ENCODE measurements at places on chromosomes 12 and 14.

- no peak for DNase-seq
Measured at GRCh38 chr12:13371797-13372196, 175.3 kb downstream of the EMP1 start.

- no peak for DNase-seq
Measured at GRCh38 chr14:22174412-22175277, 414.4 kb downstream of the DAD1 start.

- DNase-seq = peak; percentile 95
Measured at GRCh38 chr12:107760809-107761501, at the start of gene PRDM4. Gene PRDM4 (minus strand): TSS chr12:107761137. CDS start chr12:107760515, 622 bp downstream.

DNA sequence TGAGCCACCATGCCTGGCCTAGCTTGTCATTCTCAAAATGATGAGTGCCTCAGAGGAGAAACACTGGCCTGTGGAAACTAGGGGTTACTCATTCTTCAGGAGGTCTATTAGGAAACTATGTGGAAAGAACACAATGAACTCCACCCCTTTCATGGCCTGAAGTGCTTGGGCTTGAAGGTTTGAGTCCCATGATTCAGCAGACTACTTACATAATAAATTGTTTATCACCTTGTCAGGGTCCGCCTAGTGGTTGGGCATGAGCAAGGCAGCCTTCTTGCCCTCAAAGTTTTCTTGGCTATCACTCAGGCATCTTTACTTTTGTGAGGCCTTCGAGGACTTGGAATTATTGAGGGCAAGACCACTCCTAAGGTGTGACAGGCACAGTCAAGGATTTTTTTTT is 251.2 kb downstream of the ACSS3 start:
- DNase-seq = peak; percentile 11

- no peak for DNase-seq
Measured at GRCh38 chr12:124620606-124621295, 53.3 kb upstream of the NCOR2 start.
